Activated CD4-positive, alpha-beta T cell treated with anti-CD3 and anti-CD28 coated beads, Interleukin-2, amount 50 U/mL, for 24 hours (primary cell): ENCODE measurements at places on chromosomes 7 and 10.
A peak's percentile ranks its signal among the peaks of the same experiment; 100 is the strongest.

GRCh38 chr7:30846378-30846777 lies 65.3 kb upstream of the AQP1 start:
- DNase-seq: no peak

GRCh38 chr7:143185551-143185950 lies 2.3 kb downstream of the TAS2R39 start:
- DNase-seq: no peak

- DNase-seq: no peak
These were observed 30.6 kb downstream of the APBB1IP start for GRCh38 chr10:26468700-26469099.

DNA sequence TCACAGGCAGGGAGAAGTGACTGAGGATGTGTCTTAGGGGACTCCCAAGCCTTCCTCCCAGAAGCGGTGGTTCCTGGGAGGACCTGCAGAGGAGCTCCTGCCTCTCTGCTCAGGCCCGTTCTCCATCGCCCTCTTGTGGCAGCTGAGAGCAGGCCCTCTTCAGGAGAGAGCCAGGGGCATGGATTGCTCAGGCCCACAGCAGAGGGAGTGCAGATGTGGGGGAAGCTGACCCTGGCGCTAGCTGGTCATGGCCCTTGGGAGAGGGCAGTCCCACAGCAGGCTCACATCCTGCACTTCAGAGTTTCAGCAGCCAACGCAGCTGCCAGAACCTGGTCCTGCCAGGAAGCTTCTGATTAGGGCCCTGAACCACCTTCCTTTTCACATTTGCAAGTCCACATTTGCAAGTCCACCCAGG lies 94.8 kb upstream of the TARP start:
- DNase-seq: peak; percentile 78

DNA sequence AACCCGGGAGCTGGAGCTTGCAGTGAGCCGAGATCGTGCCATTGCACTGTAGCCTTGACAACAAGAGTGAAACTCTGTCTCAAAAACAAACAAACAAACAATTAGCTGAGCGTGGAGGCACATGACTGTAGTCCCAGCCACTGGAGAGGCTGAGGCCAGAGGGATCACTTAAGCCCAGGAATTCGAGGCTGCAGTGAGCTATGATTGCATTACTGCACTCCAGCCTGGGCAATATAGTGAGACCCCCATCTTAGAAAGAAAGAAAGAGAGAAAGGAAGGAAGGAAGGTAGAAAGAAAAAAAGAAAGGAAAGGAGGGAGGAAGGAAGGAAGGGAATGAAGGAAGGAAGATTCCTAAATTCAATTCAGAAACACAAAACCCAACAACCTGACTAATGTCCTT lies 141.3 kb upstream of the TNRC18 start:
- DNase-seq: no peak

GRCh38 chr10:121379013-121379412 lies 219.2 kb downstream of the FGFR2 start:
- DNase-seq: no peak

- DNase-seq: no peak
These were observed 53.2 kb upstream of the FAM3C start for GRCh38 chr7:121449329-121449728.

DNA sequence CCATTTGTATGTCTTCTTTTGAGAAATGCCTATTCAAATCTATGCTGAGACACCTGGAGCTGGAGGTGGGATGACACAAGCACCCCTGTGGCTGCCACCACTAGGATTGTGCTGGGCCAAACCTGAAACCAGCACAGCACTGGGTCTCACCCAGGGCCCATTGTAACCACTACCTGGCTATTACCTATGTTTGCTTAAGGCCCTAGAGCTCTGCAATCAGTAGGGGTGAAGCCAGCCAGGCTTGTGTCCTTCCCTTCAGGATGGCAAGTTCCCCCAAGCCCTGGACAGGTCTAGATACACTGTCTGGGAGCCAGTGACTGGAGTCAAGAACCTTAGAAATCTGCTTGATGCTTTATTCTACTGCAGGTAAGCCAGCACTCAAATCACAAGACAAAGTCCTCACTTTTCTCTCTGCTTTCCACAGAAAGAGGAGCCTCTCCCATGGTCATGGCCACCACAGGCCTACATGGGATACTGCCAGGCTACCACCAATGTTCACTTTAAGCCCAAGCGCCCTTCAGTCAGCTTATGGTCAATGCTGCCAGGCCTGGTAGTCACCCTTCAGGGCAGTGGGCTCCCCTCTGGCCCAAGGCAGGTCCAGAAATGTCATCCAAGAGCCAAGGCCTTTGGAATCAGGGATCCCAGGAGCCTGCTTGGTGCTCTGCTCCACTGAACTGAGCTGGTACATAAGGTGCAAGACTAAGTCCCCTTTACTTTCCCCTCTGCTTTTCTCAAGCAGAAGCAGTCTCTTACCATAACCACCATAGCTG lies 105.3 kb downstream of the BMS1 start:
- no peak for DNase-seq

DNA sequence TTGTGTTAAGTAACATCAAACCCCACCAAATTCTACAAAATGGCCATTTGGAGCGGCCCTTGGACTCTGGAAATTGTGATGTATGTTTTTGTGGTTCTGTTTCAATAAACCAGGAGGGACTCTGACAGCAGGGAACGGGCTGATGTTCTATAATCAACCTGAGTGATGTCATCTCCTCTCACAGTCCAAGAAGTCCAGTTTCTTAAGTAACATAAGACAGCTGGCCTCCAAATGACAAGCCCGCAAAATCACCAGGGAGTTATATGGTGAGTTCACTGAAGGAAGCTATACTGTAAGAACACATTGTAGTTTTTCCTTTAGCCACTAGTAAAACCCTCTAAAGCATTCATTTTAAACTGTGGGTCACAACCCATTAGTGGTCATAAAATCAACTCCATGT lies 34.0 kb downstream of the GOT1 start:
- DNase-seq: no peak
